ENCODE measurements at places on chromosomes 4 and X. TPM values are rescaled to one million over a fixed set of nuclear protein-coding genes. Genes with fewer than 3 reads are reported as not detected.

The COX7B2 gene
- not detected for polyA plus RNA-seq

The CAPN6 gene
- 0.26 TPM for polyA plus RNA-seq

The ZIC3 gene
- polyA plus RNA-seq: not detected

- H3K4me1 ChIP-seq: no peaks in the 10 kb centered on the region
- no peaks in the 10 kb centered on the region for H3K27me3 ChIP-seq
- no peak overlapping the region for H3K27ac ChIP-seq
- no peak overlapping the region for H3K4me3 ChIP-seq
- no peak for DNase-seq
Observed at GRCh38 chrX:1273896-1274295, 5.3 kb downstream of the CSF2RA start.

DNA sequence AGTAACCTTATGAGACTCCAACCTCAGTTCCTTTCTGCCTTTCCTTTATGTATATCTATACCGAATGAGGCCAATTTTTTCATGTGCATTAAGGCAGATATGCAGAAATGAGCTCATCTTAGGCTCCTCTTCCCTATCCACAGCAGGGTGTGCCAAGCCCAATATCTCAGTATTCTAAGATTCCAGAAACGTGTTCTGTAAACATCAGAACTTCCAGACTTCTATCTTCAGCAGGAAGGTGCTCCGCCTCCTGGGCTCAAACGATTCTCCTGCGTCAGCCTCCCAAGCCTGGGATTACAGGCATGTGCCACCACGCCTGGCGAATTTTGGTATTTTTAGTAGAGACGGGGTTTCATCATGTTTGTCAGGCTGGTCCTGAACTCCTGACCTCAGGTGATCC lies 31.0 kb upstream of the CCNG2 start:
- no peak for DNase-seq
- H3K36me3 ChIP-seq: no peaks in the 10 kb centered on the region
- no peaks in the 10 kb centered on the region for H3K4me1 ChIP-seq
- no peaks in the 10 kb centered on the region for H3K27me3 ChIP-seq
- no peak overlapping the region for H3K27ac ChIP-seq

- no peaks in the 10 kb centered on the region for H3K27me3 ChIP-seq
- H3K27ac ChIP-seq: no peak overlapping the region
- H3K36me3 ChIP-seq: no peaks in the 10 kb centered on the region
- no peak overlapping the region for H3K4me3 ChIP-seq
- H3K4me1 ChIP-seq: no peaks in the 10 kb centered on the region
Observed at GRCh38 chr4:139887962-139888735, 222.5 kb downstream of the MGST2 start.

DNA sequence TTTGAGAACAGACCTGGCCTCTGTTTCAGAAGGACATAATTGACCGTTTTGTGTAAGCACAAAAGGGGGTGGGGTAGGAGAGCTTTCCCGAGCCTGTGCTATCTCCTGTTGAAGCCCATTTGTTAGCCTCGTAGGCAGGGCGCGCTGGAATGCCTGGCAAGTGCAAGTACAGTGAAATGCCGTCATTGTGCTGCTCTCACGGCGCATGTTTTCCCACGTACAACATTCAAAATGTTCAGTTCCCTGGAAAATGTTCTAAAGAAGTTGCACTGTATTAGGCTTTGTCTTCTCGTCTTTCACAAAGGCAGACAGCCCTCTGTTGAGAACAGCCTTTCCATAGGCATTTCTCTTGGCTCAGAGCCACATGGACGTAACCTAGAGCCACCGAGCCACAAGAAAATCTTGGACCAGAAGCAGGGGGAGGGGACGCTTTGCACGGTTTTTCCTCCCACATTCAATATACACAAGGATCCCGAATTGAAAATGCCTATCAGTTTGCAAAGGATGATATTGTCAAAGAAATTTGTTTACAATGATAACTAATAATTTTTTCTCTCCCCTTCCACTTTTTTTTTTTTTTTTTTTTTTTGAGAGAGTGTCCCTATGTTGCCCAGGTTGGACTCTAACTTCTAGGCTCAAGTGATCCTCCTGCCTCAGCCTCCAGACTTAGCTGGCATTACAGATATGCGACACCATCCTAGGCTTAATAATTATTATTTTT lies 54.6 kb upstream of the RAPGEF2 start:
- peak overlapping the region; percentile 50 for H3K4me3 ChIP-seq
- no peaks in the 10 kb centered on the region for H3K27me3 ChIP-seq
- H3K4me1 ChIP-seq: no peaks in the 10 kb centered on the region
- peak; percentile 47 for DNase-seq
- peak overlapping the region; percentile 17 for H3K27ac ChIP-seq
- no peaks in the 10 kb centered on the region for H3K36me3 ChIP-seq

GRCh38 chr4:43238008-43238407 lies 345.5 kb downstream of the GRXCR1 start:
- no peaks in the 10 kb centered on the region for H3K36me3 ChIP-seq
- H3K27ac ChIP-seq: no peak overlapping the region
- DNase-seq: no peak
- no peaks in the 10 kb centered on the region for H3K27me3 ChIP-seq
- no peak overlapping the region for H3K4me3 ChIP-seq

DNA sequence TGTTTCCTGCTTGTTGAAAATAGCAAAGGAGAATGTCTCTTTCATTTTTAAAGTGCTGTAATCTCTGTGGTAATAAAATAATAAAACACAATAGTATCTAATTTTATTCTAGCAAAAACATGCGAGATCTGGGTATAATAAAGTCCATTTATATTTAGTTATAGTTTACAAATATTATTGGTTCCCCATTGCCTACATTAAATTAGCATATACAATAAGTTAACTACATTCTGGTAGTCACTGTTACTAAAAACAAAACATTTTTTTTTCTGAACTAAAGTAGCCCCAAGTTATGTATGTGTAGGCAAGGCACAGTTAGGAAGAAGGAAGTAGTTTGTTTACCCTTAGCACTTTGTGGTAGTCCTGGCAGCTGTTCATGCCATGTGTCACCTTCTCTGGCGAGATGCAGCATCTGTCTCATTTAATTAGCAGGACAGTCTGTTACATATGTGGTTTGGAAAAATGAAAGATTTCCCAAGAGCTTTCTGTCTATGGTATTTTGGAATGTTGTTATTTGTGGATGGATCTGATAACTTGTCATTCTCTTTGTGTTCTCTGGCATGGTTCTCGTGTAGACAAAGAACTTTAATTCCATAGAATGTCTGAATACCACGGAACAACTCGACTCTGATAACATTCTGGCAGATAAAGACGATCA lies 231.3 kb upstream of the PITX2 start:
- H3K4me3 ChIP-seq: no peak overlapping the region
- H3K27me3 ChIP-seq: no peaks in the 10 kb centered on the region
- H3K27ac ChIP-seq: no peak overlapping the region
- no peak for DNase-seq

DNA sequence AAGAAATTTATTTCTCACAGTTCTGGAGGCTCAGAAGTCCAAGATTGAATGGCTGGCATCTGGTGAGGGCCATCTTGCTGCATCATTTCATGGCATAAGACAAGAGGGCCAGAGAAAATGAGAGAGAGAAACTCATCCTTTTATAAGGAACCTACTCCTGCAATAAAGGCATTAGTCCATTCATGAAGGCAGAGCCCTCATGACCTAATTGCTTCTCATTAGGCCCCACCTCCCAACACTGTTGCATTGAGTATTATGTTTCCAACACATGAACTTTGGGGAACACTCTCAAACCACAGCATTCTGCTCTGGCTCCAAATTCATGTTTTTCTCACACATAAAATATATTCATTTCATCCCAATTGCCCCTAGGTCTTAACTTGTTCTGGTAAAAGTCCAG lies 14.2 kb downstream of the RNF175 start:
- no peak overlapping the region for H3K4me3 ChIP-seq
- no peak for DNase-seq
- H3K27me3 ChIP-seq: no peaks in the 10 kb centered on the region
- no peaks in the 10 kb centered on the region for H3K4me1 ChIP-seq
- no peak overlapping the region for H3K27ac ChIP-seq

DNA sequence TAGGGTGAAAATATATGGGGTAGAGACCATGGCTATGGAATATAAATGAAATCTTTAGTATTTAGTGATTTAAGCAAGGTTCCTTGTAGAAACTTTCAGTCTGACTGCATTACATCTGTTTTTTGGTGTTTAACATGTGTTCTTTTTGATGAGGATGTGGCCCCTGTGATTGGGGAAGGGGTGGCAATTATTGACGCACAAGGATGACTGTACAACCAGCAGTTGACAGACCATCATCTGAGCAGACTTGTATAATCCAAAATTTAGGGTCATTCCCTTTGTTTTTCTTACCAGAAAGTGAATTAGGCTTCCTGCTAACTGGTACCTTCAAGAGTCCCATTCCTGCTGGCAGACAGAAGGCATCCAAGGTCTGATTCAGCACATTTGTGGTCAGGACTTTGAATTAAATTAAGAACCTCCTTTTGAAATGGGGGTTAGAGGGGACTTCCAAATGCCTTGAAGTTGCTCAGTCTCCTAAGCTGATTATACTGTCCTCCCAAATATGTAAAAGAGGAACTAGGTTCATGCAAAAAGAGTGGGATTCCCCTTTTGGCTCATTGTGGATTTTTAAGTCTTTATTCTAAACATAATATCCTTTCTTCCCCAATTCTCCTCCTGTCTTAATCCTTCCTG lies 112.4 kb upstream of the CXCL13 start:
- DNase-seq: no peak
- no peaks in the 10 kb centered on the region for H3K36me3 ChIP-seq
- no peaks in the 10 kb centered on the region for H3K4me1 ChIP-seq
- no peak overlapping the region for H3K4me3 ChIP-seq
- no peak overlapping the region for H3K27ac ChIP-seq

DNA sequence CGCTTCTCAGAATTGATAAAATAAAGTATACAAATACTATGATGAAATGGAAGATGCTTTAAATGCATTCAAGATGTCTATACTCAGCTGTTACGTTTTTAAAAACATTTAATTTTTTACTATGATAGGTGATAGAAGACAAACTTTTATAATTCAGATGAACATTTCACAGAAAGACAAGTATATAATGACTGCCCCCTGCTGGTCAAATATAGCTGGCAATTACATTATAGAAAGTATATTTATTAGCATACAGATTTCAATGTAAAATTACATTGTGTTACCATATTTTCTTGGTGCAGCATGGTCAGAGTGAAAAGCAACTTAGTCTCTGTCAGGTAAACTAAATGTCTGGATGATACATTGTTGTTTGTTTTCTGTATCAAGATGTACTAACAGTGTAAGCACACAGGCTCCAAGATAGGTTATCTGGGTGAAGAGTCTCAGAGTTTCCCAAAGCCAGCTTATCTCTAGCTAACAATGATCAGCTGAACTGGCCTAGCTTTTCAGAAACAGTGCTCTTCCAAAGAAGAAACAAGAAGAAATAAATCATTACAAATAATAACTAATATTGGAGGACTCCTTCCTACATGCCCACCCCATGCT lies 54.1 kb downstream of the SRPX start:
- no peak overlapping the region for H3K4me3 ChIP-seq
- peaks cover 4% of the 10 kb centered on the region for H3K4me1 ChIP-seq
- H3K36me3 ChIP-seq: no peaks in the 10 kb centered on the region
- H3K27me3 ChIP-seq: no peaks in the 10 kb centered on the region
- H3K27ac ChIP-seq: no peak overlapping the region

DNA sequence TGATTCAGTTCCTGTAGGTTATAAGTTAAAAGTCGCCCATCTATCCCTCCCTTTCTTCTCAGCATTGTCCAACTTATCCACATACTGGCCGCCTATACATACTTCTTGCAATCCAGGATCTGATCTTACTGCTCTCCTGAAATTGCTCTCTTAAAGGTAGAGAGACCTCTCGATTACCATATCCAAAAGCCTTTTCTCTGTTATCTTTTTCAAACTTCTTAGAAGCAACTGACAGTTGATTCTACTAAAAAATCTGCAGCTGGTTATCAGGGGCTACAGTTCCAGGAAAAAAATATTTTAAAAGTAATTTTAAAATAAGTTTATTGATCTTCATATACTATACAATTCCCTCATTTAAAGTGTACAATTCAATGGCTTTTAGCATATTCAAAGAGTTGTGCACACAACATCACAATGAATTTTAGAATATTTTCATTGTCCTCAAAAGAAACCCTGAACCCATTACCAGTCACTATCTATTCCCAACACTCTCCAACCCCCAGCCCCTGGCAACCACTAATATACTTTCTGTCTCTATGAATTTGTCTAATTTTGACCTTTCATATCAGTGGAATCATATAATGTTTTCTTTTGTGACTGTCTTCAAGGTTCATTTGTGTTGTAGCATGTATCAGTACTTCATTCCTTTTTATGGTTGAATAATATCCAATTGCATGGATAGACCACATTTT lies 102.0 kb downstream of the HDAC8 start:
- no peak for DNase-seq
- no peaks in the 10 kb centered on the region for H3K4me1 ChIP-seq
- H3K36me3 ChIP-seq: no peaks in the 10 kb centered on the region
- no peak overlapping the region for H3K4me3 ChIP-seq

DNA sequence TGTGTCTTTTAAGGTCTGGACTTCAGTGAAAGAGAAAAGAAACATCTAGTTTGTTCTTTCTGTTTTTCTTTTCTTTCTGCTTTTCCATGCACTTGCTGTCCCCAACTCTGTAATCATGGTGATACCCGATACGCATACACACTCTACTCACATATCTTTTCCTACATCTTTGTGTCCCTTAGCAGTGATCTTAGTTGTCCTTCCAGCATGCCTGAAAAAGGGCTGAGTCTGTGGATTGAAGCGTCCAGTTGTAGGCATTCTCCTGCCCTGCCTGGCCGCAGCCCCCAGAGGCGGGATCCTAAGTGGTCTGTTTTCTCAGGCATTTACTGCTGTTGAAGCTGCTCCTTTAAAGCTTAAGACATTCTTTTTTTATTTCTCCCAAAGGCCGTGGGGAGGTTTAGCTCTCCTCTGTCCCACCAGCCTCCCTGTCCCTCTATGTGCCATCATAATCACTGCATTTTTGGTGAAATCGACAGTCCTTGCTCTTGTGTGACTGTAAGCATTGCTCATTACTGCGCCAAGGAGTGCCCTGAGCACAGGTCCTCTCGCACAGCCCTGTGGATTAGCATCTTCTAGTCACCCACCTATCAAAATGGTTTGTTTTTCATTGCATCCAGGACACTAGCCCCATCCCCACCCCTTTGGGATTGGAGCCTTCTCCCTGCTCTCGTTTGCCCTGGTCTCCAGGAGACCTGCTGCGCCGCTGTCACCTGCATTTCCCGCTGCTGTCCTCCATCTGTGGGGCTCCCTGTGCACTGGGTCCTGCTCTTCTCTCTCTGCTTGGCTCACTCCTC lies 4.4 kb downstream of the RGS12 start:
- H3K4me1 ChIP-seq: no peaks in the 10 kb centered on the region
- H3K4me3 ChIP-seq: no peak overlapping the region
- H3K27me3 ChIP-seq: no peaks in the 10 kb centered on the region
- no peak overlapping the region for H3K27ac ChIP-seq
- peak; percentile 19 for DNase-seq

DNA sequence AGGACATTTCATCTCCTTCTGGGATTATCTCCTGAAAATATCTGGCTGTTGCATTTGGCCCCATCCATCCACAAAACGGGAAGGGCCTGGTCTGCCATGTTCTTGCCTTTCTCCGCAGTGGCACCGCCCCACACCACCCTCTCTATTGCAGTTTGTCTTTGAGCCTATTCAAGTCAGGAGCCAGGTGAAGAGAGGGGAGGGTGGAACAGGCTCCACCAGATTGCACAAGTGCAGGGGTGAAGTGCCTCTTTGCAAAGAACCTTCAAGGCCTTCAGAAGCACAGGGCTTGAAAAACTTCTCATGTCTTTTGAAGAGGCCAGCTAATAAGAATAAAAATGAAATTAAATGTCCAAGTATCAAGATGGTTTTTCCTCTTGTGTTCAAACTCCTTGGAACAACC lies 28.7 kb downstream of the RS1 start:
- no peak overlapping the region for H3K4me3 ChIP-seq
- no peaks in the 10 kb centered on the region for H3K36me3 ChIP-seq
- H3K27ac ChIP-seq: no peak overlapping the region

Measured in liver (tissue), 10 donors.